COR-L47 (cell line): ENCODE measurements at places on chromosomes 12 and 14.

GRCh38 chr14:36659822-36660735, 1.6 kb upstream of the PAX9 start:
- no peak for DNase-seq

DNA sequence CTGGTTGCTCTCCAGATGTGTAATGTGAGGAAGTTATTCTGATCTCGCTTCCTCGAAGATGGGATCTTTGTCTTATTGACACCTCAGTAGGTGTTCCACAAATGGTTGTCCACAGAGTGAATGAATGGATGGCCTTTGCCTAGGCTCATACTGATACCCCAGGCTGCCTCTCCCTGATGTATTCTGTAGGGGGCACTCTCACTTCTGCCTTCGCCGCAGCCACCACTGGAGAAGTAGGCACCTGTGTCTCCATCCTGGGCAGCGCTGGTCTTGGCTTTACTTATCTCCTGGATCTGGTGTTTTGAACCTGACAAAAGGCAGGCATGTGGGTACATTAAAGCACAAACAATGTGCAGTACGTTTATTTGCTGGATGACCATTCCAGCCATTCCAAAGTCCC, 82.1 kb downstream of the ZFP36L1 start:
- no peak for DNase-seq

DNA sequence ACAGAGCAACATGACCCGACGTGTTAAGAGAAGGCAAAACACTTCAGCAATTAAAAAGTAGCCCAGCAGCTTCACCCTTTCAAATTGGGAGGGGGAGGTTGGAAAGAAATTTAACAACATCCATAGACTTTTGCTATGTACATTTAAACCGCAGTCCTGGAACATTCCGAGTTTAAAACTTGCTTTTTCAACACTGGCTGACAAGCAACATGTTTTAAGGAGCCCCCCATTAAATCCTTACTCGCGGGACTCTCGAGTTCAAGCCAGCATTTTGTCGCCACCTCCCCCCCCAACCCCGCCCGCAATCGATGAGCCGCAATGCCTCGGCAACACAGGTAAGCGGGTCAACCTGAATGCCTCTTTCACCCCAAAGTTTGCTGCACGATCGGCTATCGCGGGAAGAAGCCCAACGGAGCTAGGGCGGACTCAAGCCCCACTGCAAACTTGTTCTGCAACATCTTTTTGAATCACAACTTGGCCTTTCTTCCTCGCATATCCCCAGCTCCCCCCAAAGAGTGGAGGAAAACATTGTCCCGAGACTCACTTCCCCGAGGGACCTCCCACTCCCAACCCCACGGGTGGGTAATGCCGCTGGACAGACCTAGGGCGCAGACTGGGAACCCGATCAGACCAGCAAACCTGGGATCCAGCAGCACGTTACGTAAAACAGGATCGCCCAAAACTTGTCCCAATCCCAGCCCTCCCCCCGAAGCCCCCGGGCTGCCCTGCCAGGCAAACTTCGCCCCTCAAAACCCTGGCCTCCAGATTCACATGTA, 777 bp downstream of the ZFP36L1 start:
- no peak for DNase-seq

GRCh38 chr14:60266021-60266937, 17.3 kb downstream of the PPM1A start:
- DNase-seq, result no peak

DNA sequence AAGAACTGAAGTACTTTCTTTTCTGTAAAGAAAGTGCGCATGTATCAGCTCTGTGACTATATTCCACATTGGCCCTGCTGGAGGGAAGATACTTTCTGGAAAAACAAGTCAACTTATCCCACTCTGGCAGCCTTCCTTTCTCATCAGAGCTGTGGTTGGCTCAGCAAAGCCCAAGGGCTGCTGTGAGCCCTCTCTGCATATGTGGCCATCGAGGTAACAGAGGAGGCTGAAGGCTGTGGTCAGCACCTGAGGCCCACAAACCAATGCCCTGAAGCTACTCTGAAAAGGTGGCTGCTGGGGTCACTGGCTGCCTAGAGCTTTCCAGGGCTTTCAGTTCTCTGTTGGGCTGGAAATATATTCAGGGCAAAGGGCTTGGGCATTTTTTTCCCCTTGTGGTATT, 70.8 kb upstream of the IGF1 start:
- DNase-seq, result no peak

GRCh38 chr12:100185361-100185894, 15.2 kb upstream of the ACTR6 start:
- no peak for DNase-seq

- DNase-seq, result no peak
Observed at GRCh38 chr14:60300019-60300418, 51.0 kb downstream of the PPM1A start.

DNA sequence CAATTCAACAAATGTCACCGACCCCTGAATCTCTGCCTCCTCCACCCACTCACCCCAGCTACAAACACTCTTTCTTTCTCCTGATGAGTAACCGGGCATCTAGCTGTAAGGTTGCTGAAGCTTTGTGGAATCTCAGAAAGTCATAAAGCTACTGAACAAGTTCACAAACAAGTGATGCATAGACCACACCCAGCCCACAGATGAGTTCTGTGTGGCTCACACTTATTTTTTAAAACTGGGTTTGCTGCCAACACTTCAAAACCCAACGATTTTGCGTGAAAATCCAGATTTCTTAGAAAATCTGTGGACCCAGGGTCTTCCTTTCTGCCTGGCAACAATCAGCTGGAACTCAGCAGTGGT, 96.1 kb downstream of the APAF1 start:
- DNase-seq, result no peak

- no peak for DNase-seq
Observed at GRCh38 chr12:89906178-89906577, 197.5 kb upstream of the ATP2B1 start.

- DNase-seq, result no peak
Observed at GRCh38 chr14:20855652-20856291, 35.4 kb upstream of the RNASE3 start.

GRCh38 chr14:93540235-93540634, 109.5 kb downstream of the UNC79 start:
- no peak for DNase-seq

DNA sequence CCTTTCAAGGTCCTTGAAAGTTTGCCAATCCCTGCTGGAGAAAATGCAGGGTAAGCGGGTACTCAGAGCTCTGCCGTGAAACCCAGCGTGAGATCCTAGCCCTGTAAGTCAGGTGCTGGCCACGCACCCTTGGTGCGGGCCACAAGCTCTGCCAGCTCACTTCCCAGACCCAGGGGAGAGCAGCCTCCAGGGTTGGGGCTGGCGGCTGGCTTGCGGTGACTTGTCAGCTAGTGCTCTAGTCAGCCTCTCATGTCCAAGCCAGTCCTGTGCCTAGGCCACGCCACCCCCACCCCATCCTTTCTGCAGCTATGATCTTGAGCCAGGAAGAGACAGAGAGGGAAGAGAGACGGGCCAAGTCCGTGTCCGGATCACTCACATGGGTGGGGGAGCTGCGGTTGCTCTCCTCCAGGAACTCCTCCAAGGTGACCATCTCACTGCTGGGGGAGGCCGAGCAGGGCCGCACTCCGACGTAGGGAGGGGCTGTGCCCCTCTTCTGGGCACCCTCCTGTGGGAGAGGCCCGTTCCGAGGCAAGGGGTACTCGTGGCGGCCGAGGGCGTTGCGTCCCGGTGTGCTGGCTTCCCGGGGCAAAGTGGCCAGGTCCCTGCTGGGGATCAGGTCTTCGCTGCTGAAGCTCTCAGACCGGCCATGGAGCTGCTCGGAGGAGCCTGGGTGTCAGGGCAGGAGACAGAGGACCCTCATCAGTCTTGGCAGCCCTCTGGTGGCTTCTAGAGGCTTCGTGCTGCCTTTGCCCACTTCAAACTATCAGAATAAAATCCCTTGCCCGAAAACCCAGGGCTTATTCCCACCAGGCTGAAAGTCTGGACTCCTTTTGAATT, 33.3 kb upstream of the GPR68 start:
- no peak for DNase-seq

DNA sequence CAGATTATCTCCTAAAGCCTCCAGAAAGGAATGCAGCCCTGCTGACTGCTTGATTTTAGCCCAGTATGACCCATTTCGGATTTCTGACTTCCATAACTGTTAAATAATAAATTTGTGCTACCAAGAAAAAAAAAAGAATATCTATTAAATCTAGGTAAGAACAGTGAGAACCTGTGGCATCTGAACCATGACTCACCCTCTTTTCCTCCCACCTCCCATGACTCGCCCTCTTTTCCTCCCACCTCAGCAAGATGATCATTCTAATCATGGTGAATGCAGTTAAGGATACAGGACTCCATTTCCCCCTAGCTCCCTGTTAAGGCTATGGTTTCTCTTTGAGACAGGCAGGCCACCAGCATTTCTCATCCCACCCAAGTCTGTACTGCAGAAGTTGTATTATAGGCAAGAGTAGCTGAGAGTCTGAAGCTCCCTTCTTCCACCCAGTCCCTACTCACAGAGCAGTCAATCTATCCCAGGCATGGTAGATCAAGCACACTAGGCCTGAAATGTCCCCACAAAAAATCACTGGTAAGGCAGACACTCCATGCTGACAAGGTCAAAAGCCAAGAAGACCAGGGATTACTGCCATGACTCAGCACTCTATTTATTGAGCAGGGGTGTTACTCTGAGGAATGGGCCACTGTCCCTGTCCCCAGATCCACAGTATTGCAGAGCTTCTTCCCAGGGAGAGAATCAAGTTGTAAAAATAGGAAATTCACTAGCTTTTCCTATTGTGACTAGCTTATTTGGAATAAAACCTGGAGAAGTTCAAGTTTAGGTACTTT, 188.9 kb downstream of the ADAMTS20 start:
- DNase-seq, result no peak

- no peak for DNase-seq
Observed at GRCh38 chr14:19920021-19920657, at the start of gene OR4K5. TSS of gene OR4K5 (plus strand) at chr14:19920607. CDS start at chr14:19920607, 0 bp downstream.

DNA sequence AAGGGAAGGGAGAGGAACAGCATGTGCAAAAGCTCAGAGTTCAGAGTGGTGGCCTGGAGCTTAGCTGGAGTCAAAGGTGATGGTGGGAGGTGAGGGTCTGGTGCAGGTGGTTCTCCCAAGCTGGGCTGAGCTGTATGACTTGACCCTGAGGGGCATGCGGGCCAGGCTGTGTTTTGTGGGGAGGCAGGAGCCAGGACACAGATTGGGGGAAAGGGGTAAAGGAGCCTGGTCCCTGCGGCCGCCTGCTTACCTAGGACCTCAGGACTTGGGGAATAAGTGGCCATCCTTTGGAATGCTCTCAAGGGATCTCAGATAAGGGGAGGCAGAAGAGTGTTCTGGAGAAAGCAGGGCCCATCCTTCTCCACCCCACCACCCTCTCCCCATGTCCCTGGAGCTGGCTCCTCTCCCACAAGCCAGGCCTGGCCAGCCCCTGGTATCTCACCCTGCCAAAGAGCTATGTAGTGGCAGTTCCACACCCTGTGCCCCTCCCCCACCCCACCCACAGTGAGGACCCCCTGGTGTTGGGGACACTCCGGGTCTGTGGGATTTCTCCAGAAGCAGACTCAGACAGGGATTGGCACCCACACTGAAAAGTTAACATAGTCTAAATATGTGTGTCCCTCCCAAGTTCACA, 19.9 kb upstream of the CEP170B start:
- no peak for DNase-seq

- DNase-seq, result no peak
Observed at GRCh38 chr12:100248886-100249285, 18.0 kb downstream of the DEPDC4 start.

GRCh38 chr14:24695265-24696241, 61.6 kb upstream of the GZMB start:
- no peak for DNase-seq

GRCh38 chr12:131903270-131904255, 9.1 kb downstream of the ULK1 start:
- DNase-seq, result no peak

- no peak for DNase-seq
Observed at GRCh38 chr14:30759172-30760125, 114.9 kb upstream of the COCH start.

GRCh38 chr12:11408096-11408495, 12.7 kb upstream of the PRB2 start:
- DNase-seq, result no peak

DNA sequence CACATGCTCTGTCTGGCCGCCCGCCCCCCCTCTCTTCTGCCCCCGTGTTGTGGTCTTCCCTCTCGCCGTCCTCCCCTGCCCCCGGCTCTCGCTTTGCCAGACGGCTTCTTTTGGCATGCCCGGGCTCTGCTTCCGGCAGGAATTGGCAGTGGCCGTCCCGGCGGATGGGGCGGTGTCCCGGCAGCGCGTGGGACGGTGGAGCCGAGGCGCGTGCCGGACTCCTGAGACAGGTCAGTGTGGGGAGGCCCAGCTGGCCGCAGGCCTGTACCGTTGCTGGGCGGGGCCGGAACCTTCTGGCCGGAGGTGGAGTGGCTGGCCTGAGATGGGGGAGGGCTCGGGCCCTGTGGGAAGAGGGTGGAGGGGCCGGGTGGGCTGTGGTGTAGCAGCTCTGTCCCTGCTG, 17.1 kb downstream of the KIF26A start:
- no peak for DNase-seq

- no peak for DNase-seq
Observed at GRCh38 chr14:101010293-101010692, 106.8 kb upstream of the RTL1 start.

DNA sequence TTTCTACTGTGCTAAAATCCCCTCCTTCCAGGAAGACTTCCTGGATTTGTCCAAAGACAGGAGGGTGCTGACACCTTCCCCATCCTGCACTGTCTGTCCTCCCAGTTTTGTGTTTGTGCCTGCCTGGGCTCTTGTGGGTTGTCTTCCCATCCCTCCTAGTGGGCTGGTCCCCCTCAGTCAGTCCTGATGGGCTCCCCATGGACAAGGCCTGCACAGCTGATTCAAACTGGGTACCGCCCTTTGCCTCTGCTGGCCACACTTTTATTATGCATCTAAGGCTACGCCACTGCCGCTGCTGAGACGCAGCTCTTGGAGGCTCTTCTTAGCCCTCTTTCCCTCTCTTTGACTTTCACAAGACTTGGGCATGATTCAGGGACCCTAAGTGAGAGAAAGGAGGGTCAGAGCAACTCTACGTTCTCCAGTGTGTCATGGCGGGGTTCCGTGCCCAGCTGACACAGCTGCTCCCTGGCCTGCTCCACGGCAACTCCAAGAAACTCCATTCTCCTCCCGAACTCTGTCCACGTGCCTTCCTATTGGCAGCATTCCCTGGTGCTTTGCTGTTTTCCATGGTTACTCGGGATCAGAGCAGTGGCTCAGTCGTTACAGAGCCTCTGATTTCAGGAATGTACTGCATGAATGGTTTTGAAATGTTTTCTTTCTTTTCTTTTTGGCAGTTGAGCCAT, 3.8 kb upstream of the KRT85 start:
- no peak for DNase-seq

GRCh38 chr12:27282754-27283153, 38.7 kb downstream of the STK38L start:
- no peak for DNase-seq

GRCh38 chr14:92660571-92660970, 87.9 kb downstream of the LGMN start:
- DNase-seq, result no peak

- no peak for DNase-seq
Observed at GRCh38 chr14:81286574-81287370, 66.0 kb upstream of the GTF2A1 start.

GRCh38 chr14:24207104-24207551, 1.6 kb downstream of the TSSK4 start:
- DNase-seq, result no peak
